ENCODE measurements at places on chromosomes 2 and 18. TPM values are rescaled to one million over a fixed set of nuclear protein-coding genes. Genes with fewer than 3 reads are reported as not detected.

GRCh38 chr2:206296128-206296527 lies 21.7 kb downstream of the ZDBF2 start:
- peaks cover 18% of the 10 kb centered on the region for H3K36me3 ChIP-seq
- no peaks in the 10 kb centered on the region for H3K27me3 ChIP-seq
- H3K4me1 ChIP-seq, result no peaks in the 10 kb centered on the region
- H3K4me3 ChIP-seq, result no peak overlapping the region

The MLPH gene
- not detected for total RNA-seq

GRCh38 chr2:235908826-235909225 lies 259.4 kb downstream of the GBX2 start:
- no peak overlapping the region for H3K27ac ChIP-seq
- peaks cover 4% of the 10 kb centered on the region for H3K27me3 ChIP-seq
- DNase-seq, result no peak
- H3K4me1 ChIP-seq, result no peaks in the 10 kb centered on the region
- H3K36me3 ChIP-seq, result no peaks in the 10 kb centered on the region

DNA sequence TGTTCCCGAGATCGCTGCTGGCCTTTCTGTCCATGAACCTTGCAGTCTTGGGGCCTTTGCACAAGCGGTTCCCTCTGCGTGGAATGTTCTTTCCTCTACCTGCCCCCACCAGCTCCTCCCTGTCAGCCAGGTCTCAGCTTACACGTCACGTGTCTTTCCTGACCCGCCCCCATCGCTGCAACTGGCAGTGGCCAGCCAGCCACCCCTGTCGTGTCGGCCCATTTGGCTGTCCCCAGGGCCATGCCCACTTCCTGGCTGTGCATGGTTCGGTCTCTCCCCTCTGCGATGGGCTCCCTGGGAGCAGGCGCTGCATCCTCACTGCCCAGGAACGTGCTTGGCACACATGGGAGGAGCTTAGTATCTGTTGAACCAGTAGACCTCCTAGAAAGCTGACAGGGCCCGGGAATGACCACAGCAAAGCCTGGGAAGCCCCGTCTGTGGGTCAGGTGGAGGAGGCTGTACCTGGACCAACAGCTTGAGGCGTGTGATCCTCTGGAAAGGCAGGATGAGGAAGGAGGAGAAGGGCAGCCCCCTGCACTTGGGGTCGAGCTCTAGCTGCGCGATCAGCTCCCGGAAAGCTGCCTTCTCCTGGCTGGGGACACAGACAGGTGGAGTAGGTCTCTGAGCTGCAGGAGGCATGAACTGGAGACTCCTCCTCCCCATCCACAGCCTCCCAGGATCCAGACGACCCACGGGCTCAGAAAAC lies 21.0 kb downstream of the SNORC start:
- no peaks in the 10 kb centered on the region for H3K36me3 ChIP-seq
- H3K27me3 ChIP-seq, result peaks cover 20% of the 10 kb centered on the region
- DNase-seq, result no peak
- H3K27ac ChIP-seq, result no peak overlapping the region
- peaks cover 12% of the 10 kb centered on the region for H3K4me1 ChIP-seq

DNA sequence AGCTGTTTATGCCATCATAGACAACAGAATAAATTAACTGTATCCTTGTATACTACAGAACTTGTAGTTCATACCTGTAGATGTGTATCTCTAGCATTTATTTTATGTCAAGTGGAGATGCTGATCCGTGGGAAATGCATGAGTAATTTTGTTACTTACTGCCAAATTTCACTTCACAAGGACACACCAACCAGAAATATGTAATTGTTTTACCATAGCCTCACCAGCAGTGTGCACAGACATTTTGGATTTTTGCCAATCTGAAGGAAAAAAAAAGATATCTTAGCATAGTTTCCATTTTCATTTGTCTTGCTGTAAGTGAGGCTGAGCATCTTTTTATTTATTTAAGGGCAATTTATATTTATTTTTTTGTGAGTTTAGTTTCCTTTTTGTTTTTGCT lies 265.1 kb upstream of the OSR1 start:
- DNase-seq, result no peak
- peaks cover 8% of the 10 kb centered on the region for H3K27me3 ChIP-seq

DNA sequence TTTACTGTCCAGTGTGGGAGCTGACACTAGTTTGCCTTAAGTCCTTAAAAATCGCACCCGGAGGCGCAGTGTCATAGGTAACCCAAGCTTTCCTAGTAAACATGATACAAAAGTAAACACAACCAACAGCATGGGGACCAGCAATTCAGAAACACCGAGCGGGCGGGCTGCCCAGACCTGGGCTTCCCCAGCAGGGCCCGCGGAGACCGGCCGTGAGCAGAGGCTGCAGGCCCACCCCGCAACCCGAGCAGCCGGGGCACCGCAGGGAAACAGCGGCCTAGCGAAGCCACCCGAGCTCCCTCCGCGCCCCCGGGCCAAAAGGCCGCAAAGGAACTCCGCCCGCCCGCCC lies 296 bp downstream of the TTC21B start:
- peaks cover 3% of the 10 kb centered on the region for H3K36me3 ChIP-seq
- H3K4me3 ChIP-seq, result no peak overlapping the region

The RAB3GAP1 gene
- 29.6 TPM for total RNA-seq

GRCh38 chr2:154670083-154670482 lies 28.4 kb upstream of the KCNJ3 start:
- no peaks in the 10 kb centered on the region for H3K4me1 ChIP-seq
- no peaks in the 10 kb centered on the region for H3K36me3 ChIP-seq
- H3K27ac ChIP-seq, result no peak overlapping the region
- H3K27me3 ChIP-seq, result no peaks in the 10 kb centered on the region

The CENPA gene
- 36.7 TPM for total RNA-seq

DNA sequence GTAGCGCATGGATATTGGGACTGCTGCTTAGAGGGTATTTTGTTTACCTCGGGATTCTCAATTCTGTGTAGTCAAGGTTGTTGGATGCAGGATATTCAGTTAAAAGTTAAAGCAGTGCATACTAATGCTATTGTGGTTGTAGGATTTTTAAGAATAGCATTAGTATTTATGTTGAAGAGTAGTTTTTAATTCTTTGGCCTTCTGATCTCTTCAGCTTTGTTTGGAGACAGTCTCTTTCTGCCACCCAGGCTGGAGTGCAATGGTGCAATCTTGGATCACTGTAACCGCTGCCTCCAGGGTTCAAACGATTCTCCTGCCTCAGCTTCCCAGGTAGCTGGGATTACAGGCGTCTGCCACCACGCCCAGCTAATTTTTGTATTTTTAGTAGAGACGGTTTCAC lies 1.5 kb downstream of the RHBDD1 start:
- H3K4me1 ChIP-seq, result peaks cover 62% of the 10 kb centered on the region
- DNase-seq, result no peak
- H3K36me3 ChIP-seq, result peaks cover 31% of the 10 kb centered on the region
- no peaks in the 10 kb centered on the region for H3K27me3 ChIP-seq
- peak overlapping the region; percentile 99 for H3K27ac ChIP-seq

- H3K27me3 ChIP-seq, result no peaks in the 10 kb centered on the region
- H3K4me3 ChIP-seq, result no peak overlapping the region
- no peaks in the 10 kb centered on the region for H3K4me1 ChIP-seq
- H3K36me3 ChIP-seq, result no peaks in the 10 kb centered on the region
- DNase-seq, result no peak
- no peak overlapping the region for H3K27ac ChIP-seq
These were observed 478.7 kb upstream of the POU3F3 start for GRCh38 chr2:104375206-104375605.

DNA sequence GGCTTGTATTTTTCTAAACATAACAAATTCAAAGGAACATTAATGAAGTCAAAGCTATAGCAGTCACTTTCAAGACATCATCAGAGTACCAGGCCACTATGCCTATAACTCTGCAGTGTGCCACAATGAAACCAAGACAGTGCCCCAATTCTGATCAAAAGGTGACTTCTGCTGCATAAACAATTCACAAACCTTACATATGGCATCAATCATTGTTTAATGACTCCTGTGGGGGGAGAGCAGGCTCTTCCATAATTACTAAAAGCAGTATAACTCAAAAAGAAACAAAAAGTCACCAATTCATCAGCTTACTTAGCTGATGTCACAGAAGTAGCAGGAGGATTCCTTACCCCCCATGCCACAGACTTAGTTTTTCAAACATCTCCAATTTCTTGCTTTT lies 15.5 kb downstream of the LPIN2 start:
- peak overlapping the region; percentile 58 for H3K4me3 ChIP-seq
- H3K36me3 ChIP-seq, result peaks cover 28% of the 10 kb centered on the region
- peak overlapping the region; percentile 93 for H3K27ac ChIP-seq
- peaks cover 83% of the 10 kb centered on the region for H3K4me1 ChIP-seq

DNA sequence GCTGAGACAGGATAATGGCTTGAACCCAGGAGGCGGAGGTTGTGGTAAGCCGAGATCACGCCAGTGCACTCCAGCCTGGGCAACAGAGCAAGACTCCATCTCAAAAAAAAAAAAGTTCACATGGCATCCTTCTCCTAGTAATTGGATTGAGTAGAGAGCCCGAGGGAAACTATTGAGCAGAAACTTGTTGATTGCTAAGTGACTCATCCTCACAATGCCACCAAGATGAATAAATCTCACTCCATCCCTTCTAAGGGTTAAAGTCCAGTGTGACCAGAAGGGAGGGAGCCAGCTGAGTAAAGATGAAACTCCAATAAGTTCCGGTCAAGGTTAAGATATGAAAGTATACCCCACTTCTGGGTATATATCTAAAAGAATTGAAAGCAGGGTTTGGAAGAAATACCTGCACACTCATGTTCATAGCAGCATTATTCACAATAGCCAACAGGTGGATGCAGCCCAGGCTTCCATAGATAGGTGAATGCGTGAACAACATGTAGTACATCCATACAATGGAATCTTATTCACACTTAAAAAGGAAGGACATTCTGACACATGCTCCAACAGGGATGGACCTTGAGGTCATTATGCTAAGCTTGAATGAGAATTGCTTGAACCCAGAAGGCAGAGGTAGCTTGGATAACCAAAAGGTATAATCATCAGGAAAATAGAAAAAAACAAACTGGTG lies 13.0 kb upstream of the FHL2 start:
- H3K27ac ChIP-seq, result no peak overlapping the region
- H3K4me1 ChIP-seq, result no peaks in the 10 kb centered on the region
- H3K36me3 ChIP-seq, result no peaks in the 10 kb centered on the region
- peaks cover 29% of the 10 kb centered on the region for H3K27me3 ChIP-seq
- no peak for DNase-seq

DNA sequence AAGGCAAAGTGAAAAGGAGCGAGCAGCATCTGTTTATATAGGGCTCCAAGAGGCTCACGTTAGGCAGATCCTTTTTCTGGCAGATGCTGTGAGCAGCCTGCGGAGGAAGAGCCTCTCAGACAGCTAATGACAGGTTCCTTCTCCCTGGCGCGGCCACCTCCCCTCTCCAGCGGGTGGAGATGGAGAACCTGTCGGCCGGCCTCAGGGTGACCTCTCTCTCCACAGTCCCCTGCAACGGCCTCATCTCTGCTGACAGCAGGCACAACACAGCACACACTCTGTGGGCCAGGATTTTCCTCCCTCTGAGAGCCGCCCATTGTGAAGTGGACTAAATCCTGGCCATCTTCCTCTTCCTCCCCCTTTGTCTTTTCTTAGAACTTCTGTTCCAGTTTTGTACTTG lies 119.8 kb downstream of the PRKCE start:
- no peaks in the 10 kb centered on the region for H3K4me1 ChIP-seq
- H3K36me3 ChIP-seq, result no peaks in the 10 kb centered on the region
- H3K27ac ChIP-seq, result no peak overlapping the region
- H3K4me3 ChIP-seq, result no peak overlapping the region
- no peaks in the 10 kb centered on the region for H3K27me3 ChIP-seq
- DNase-seq, result no peak

- H3K36me3 ChIP-seq, result no peaks in the 10 kb centered on the region
- H3K27me3 ChIP-seq, result no peaks in the 10 kb centered on the region
- H3K27ac ChIP-seq, result no peak overlapping the region
- no peak overlapping the region for H3K4me3 ChIP-seq
These were observed 56.3 kb downstream of the GLI2 start for GRCh38 chr2:120791962-120792297.

DNA sequence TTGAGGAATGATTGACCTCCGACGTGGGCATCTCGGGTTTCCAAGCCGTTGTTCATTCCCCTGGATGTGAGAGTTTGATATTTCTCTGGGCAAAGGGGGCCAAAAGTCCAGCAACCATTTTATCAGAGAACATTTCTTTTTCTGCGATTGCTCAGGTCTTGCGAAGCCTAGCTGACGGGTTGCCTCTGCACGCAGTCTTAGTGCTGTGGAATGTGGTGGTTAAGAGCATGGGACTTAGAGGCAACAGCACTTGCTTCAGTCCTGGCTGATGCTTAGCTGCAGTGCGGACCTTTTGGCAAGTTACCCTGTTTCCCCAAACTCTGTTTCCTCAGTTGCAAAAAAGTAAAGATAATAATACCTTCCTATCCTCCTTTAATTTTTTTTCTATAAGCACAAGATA lies 45.0 kb downstream of the FAP start:
- H3K36me3 ChIP-seq, result no peaks in the 10 kb centered on the region
- H3K4me1 ChIP-seq, result peaks cover 10% of the 10 kb centered on the region
- no peak overlapping the region for H3K27ac ChIP-seq
- H3K4me3 ChIP-seq, result no peak overlapping the region
- peaks cover 17% of the 10 kb centered on the region for H3K27me3 ChIP-seq

The CFAP210 gene
- total RNA-seq, result not detected

DNA sequence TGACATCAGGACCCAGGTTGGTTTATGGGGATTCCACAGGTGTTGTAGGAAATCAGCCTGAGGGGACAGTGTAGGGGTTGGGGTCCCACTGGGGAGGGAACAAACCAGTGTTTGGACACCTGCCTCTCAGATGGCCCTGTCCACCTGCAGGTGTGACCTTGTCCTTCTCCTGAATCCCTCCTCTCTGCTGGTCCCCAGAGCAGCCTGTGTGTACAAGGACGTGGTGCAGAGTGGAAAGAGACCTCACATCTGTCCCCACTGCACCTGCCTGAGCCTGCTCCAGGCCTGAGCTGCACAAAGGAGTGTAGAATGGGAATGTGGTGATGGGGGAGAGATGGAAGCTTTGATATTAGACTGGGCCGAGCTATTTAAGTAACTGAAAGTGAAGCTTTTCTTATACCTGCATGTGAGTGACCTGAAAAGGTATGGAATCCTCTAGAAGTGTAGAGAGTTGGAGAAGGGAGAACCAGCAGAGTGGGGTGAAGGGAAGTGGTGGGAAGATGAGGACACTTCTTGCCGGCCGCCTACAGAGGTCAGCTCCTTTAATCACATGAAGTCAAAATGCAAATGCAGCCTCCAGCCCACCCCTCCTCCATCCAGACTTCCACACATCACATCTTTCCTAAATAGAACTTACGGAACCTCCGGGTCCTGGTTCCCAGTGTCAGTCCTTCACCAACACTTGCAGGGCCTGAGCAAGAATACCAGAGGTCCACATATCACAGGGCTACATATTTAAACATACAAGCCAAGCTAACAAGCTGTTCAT lies 89.3 kb upstream of the SMAD2 start:
- no peak overlapping the region for H3K4me3 ChIP-seq

Measured in activated CD4-positive, alpha-beta memory T cell treated with anti-CD3 and anti-CD28 coated beads for 36 hours (primary cell).